Natural killer cell treated with Interleukin-12 subunit alpha and Interleukin-12 subunit beta and Interleukin-15 and Interleukin-18, amount 100 ng/mL, for 72 hours (primary cell): ENCODE measurements at places on chromosomes 16 and 17. TPM values are rescaled to one million over a fixed set of nuclear protein-coding genes. Genes with fewer than 3 reads are reported as not detected.

Gene KRTAP4-4
- not detected for total RNA-seq

Gene FADS6
- total RNA-seq = not detected

Gene LRRC37A
- total RNA-seq = 1.9 TPM

Gene C16orf46
- total RNA-seq = 0.52 TPM

Gene GCSH
- 38.7 TPM for total RNA-seq

Gene MT1F
- 11.1 TPM for total RNA-seq

Gene RHBDL1
- total RNA-seq = 1.0 TPM

Gene ZNF174
- total RNA-seq = 10.2 TPM

Gene PRAC1
- not detected for total RNA-seq

Gene P2RX1
- total RNA-seq = 3.9 TPM

Gene CORO6
- 2.1 TPM for total RNA-seq

Gene NOTUM
- 0.17 TPM for total RNA-seq

Gene ZFPM1
- total RNA-seq = 24.5 TPM

Gene NHLRC4
- total RNA-seq = 0.33 TPM

Gene CD300LG
- not detected for total RNA-seq

Gene SCGB1C2
- not detected for total RNA-seq

Gene SLX1B
- total RNA-seq = 85.6 TPM

Gene TMEM114
- total RNA-seq = not detected

Gene KCNH4
- 2.5 TPM for total RNA-seq

Gene OR1F1
- total RNA-seq = not detected

Gene SCARF1
- total RNA-seq = 4.1 TPM

Gene TBC1D26
- total RNA-seq = not detected

Gene TBC1D3G
- not detected for total RNA-seq

Gene HS3ST6
- not detected for total RNA-seq

Gene ITGB3
- total RNA-seq = not detected

Gene SLC9A5
- 1.4 TPM for total RNA-seq

Gene FN3K
- 1.6 TPM for total RNA-seq

Gene TBX2
- not detected for total RNA-seq

Gene ARMC7
- 13.7 TPM for total RNA-seq

Gene MYADML2
- total RNA-seq = not detected

Gene VEZF1
- 31.8 TPM for total RNA-seq

Gene OSGIN1
- 0.38 TPM for total RNA-seq

Gene CHTF18
- total RNA-seq = 70.7 TPM

Gene AGRP
- not detected for total RNA-seq

Gene KRT26
- total RNA-seq = not detected

Gene PRSS22
- total RNA-seq = 0.86 TPM

Gene SLC38A7
- total RNA-seq = 14.1 TPM

Gene PRSS33
- total RNA-seq = not detected

Gene SEPTIN12
- total RNA-seq = not detected
